ENCODE measurements at places on chromosomes 5 and 9.
A peak's percentile ranks its signal among the peaks of the same experiment; 100 is the strongest.

DNA sequence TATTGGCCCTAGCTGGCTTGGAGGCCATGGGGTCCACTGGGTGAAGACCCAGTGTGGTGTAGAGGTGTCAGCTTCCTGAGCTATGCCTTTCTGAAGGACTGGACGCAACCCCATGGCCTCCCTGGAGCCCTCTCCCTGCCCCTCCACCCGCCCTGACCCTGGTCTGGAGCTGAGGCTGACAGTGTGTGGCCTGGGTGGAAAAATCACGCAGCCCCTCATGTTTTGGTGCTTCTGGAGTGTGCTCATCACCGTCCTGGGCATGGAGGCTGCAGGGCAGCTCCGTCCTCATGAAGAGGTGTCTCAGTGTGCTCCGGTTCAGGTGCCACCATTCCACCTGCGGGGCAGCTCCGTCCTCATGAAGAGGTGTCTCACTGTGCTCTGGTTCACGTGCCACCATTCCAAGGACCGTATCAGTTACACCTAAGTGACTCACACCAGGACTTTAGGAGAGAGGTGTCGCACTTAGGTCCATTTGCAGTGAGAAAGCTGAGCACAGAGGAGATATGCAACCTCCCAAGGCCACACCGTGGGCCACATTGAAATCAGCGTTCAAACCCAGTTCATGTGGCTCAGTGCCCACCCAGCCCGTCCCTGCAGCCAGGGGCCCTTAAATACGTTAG lies 214.3 kb upstream of the IRX1 start:
- no peak for DNase-seq

DNA sequence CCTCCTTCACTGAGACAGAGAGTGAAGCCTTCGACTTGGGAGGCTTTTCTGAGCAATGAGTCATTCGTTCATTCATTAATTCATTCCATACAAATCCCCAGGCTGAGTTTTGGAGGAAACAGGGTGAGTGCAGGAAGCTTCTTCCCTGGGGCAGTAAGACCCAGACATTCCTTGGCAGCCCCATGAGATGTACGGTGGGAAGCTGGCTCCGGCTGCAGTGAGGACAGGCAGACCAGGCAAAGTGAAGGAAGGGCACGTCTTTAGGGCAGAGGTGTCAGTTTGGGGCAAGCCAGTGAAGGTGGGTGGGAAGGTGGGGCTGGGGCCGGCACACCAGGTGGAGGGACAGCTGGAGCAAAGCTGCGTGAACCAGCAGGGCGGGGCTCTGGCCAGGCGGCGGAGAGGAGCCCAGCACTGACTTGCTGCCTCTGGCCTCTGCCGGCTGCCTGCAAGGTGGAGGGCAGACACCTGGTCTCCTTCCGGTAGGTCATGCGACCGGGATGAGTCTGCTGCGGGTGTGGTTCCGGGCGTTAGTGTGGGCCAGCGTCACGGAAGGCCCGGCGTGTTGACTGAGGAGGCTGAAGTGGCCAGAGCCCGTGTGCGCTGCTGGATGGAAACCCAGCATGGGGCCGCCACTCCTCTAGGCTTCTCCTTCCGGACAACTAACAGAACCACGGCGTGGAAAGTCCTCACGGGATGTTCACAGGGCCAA lies 16.6 kb downstream of the OLFM1 start:
- no peak for DNase-seq

- DNase-seq: no peak
Measured at GRCh38 chr5:1765141-1765879, 34.3 kb downstream of the MRPL36 start.

- DNase-seq: no peak
Measured at GRCh38 chr5:114434396-114435219, 72.7 kb downstream of the KCNN2 start.

- DNase-seq: no peak
Measured at GRCh38 chr9:3664044-3664443, 138.2 kb upstream of the RFX3 start.

DNA sequence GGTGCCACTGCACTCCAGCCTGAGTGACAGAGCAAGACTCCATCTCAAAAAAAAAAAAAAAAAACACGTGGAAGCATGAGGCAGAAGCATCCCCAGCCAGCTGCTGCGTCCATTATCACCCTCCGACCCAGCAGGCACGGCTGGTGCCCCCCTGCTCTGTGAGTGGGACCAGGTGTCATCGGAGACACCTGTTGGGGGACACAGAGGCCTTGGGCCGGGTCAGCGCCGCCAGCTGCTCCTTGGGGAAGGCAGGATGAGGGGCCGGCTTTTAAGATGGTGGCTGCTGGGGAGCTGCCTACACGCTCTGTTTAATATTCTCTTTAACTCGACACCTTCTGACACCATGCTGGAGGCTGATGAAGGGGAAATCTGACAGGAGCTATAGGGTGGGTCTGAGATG lies 80.2 kb upstream of the RUFY1 start:
- DNase-seq: no peak

- no peak for DNase-seq
Measured at GRCh38 chr5:137491121-137491520, 8.0 kb downstream of the SPOCK1 start.

DNA sequence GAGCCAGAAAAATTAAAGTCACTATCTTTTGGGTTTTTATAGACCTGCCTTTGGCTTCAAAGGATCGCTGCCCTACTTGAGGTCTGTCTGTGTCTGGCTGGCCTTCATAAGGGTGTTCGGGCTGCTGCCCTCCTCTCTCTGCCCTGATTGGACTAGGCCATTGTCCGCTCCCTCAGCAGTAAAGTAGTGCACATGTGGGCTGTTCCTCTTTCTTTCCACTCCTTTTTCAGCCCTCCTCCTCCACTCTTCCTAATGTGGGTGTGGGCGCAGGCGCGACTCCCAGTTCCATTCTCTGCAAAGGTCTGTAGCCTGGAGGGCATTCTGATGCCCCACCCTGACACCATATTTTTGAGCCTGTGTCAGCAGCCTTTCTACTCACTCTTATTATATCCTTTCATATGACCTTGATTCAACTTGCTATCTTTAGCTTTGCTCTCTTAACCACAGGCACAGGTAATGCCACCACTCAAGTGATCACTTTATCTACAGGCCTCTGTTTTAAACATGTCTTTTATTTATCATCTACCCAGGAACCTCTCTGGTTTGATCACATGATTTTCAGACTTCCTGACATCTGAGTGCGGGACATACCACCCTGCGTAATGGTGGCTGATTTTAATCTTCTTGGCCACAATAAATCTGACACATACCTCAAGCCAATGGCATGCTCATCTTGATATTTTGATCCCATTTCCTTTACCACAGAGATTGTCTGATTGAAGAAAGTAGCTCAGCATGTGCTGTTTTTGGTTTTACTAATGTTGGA lies 144.5 kb downstream of the AOPEP start:
- DNase-seq: peak; percentile 44

DNA sequence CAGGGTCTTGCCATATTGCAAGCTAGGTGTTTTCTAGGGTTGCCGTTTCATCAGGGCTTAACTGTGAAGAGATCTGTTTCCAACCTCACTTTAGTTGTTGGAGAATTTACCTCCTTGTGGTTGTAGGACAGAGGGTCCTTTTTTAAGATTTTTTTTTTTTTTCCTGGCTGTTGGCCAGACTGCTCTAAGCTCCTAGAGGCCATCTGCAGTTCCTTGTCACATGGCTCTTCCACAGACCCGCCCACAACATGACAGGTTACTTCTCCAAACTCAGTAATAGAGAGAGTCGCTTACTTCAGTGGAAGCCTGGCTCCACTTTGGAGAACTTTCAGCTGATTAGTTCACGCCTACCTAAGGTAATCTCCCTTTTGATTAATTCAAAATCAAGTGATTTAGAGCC lies 543.7 kb downstream of the DMRTA1 start:
- DNase-seq: no peak

GRCh38 chr5:152125661-152126205 lies 201.1 kb upstream of the GLRA1 start:
- DNase-seq: no peak

DNA sequence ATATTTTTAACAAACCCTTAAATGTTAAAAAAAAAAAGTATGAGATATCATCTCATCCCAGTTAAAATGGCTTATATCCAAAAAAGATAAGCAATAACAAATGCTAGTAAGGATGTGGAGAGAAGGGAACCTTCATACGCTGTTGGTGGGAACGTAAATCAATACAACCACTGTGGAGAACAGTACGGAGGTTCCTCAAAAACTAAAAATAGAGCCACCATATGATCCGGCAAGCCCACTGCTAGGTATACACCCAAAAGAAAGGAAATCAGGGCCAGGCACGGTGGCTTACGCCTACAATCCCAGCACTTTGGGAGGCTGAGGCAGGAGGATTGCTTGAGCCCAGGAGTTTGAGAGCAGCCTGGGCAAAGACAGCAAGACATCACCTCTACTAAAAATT lies 3.0 kb downstream of the MTMR12 start:
- DNase-seq: no peak

DNA sequence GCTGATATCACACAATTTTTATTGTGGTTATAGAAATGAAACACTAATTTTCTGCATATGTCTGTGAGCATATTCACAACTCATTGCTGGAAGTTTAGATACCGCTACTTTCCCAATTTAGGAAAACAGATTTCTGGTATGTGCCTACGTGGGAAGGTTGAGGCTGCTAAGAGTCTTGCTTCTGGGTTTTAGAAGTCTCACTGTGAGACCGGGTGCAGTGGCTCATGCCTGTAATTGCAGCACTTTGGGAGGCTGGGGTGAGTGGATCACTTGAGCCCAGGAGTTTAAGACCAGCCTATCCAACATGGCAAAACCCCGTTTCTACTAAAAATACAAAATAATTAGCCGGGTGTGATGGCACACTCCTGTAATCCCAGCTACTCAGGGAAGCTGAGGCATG lies 39.6 kb downstream of the UBAP1 start:
- no peak for DNase-seq

DNA sequence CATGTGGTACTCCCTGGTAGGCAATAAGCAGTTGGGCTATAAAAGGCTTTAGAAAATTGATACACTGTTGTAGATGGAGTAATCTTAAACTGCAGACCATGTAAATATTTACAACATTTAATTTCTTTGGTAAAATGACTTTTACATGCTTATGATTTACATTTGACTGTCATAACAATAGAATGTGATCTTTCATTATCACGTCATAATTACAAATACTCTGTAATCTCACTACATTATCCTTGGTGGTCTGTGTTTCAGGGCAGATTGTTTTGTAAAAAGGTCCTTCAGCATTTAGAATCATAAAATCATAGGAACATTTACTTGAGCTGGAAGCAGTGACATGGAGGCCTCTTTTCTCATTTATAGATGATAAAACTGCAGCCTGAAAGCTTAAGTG lies 73.3 kb upstream of the PRRC1 start:
- no peak for DNase-seq

GRCh38 chr5:109691996-109692395 lies 2.3 kb downstream of the MAN2A1 start:
- peak; percentile 74 for DNase-seq

DNA sequence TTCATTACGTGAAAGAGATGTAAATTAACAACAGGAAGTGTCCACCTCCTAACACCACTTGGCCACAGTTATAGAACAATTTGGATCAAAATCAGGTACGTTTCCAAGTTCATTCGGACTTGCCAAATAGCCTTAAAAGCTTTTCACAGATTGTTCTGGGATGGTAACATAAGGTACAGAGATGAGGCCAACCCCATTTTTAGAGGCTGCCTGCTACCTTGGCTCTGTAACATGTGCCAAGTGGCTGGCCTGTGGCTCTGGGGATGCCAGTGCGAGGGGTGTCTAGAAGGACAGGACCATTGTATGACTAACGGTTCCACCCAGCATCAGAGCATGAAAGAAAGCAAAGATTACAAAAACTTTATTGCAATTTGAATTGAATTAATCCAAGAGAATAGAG lies 91.0 kb downstream of the LHFPL2 start:
- DNase-seq: no peak

DNA sequence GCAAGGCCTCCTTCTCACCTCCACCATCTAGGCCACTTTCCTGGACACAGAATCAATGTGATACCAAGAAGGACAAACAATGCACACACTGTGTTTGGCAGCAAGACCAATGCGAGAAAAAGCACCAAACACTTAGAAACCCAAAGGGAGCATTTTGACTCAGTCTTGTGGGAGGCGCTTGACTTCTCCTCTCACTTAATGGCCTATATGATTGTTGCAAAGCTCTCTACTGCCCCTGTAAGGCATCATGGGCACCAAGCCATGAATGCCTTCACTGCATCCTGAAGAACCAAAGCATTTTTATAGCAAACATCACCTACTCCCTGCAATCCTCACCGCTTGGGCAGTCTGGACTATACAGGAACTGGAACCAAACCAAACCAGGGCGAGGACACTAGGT lies 57.5 kb downstream of the CDH6 start:
- DNase-seq: no peak

DNA sequence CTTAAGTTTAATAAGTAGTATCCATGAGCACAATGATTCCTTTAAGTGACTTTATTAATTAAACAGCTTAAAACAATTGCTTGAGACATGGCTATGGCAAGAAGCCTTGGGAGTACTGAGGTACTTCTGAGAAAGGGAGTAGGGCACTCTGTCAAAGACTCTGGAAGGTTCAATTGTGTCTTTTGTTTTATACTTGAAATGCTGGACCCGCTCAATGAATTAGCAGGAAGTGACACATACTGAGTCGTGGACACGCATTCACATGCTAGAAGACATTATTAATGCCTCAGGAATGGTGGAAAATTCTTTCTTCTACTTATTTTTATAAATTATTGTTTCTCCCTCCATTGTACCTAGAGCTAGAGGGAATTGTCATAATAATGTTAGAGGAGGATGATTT lies 347.3 kb upstream of the ZNF608 start:
- DNase-seq: peak; percentile 90

- DNase-seq: no peak
Measured at GRCh38 chr5:81631621-81632020, 119.3 kb downstream of the SSBP2 start.

- DNase-seq: peak; percentile 65
Measured at GRCh38 chr5:108654051-108654450, 93.6 kb upstream of the FER start.

DNA sequence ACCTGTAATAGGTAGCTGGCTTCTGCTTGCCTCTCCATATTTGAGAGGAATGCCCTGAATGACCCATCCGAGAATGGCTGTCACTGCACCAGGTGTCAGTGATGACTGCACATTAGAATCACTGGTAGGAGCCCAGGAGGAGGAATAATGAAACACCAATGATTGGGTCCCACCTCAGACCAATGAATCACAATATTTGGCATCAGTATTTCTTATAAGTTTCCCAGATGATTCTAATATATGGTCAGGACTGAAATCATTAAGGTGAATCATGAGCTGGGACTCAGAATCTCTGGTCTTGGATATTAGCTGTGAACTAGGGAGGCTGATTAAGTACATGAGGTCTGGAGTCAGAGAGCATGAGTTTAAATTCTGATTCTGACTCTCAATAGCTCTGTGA lies 23.4 kb downstream of the ARSB start:
- no peak for DNase-seq

DNA sequence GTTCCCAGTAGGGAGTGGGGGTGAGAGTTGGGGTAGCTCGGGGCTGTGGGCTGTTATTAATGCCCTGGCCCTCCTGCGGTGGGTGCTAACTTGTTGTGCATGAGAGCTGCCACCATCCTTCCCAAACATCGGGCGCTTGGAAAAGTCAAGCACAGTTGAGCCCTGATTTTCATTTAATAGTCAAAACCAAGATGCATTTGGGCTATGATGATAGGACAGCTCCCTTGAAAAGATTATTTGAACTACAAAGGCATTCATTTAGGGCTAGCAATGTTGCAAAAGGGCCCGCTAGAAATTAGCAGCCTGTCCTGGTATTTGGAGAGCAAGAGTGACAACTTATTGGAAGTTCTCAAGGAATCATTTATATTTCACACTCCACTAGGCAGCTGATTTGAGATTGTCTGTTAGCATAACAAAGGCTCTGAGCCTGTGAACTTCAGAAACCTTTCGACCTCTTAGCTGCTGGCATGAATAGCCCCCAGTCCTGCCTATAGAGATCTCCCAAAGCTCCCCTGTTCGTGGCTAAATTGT lies 128.2 kb upstream of the TMEM161B start:
- no peak for DNase-seq

GRCh38 chr5:6365977-6366590 lies 12.3 kb downstream of the MED10 start:
- DNase-seq: no peak

Measured in foreskin fibroblast (primary cell).